GM23338 (cell line): ENCODE measurements at places on chromosomes 7 and 10. TPM values are rescaled to one million over a fixed set of nuclear protein-coding genes. Genes with fewer than 3 reads are reported as not detected.
A peak's percentile ranks its signal among the peaks of the same experiment; 100 is the strongest.

- DNase-seq, result no peak
These were observed 312.4 kb downstream of the KCNMA1 start for GRCh38 chr10:77325233-77325537.

GRCh38 chr7:1943933-1944618, 274.0 kb downstream of the ELFN1 start:
- peak; percentile 53 for DNase-seq

GRCh38 chr10:119263951-119264617, 56.7 kb downstream of the GRK5 start:
- DNase-seq, result no peak

GRCh38 chr7:2181077-2181854, 51.5 kb downstream of the MAD1L1 start:
- DNase-seq, result no peak

GRCh38 chr10:50600286-50600685, 23.5 kb downstream of the SGMS1 start:
- DNase-seq, result no peak

- no peak for DNase-seq
These were observed 110.0 kb upstream of the SFMBT2 start for GRCh38 chr10:7520507-7521485.

GRCh38 chr7:106589198-106589879, 71.6 kb downstream of the CCDC71L start:
- DNase-seq, result no peak

DNA sequence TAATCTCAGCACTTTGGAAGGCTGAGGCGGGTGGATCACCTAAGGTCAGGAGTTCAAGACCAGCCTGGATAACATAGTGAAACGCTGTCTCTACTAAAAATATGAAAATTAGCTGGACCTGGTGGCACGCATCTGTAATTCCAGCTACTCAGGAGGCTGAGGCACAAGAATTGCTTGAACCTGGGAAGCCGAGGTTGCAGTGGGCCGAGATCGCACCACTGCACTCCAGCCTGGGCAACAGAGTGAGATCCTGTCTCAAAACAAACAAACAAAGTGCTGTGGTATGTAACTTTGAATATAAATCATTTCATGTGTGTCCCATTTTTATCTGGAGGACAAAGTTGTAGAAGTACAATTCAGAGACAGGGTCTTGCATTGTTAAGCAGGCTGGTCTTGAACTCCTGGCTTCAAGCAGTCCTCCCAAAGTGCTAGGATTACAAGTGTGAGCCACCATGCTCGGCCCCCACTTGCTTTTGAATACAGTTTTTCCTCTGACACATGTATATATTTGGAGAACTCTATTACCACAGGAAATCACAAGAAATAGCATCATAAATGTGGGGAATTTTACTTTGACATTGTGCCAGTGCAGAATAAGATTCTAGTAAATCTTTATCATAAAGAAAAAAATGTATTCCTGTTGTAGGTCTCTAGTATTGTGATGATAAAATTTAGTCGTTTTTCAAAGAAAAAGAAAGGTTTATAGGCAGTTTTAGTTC, 32.6 kb downstream of the PTPN12 start:
- DNase-seq, result no peak

GRCh38 chr7:82029236-82029913, 259.5 kb upstream of the HGF start:
- DNase-seq, result no peak

GRCh38 chr7:70215491-70215890, 617.2 kb downstream of the AUTS2 start:
- DNase-seq, result no peak

The PKD2L1 gene
- not detected in 2 replicates for polyA plus RNA-seq

The SEMA4G gene
- polyA plus RNA-seq, result 5.3 and 6.3 TPM in 2 replicates

The WDR86 gene
- polyA plus RNA-seq, result 7.1 and 9.1 TPM in 2 replicates

The CCL26 gene
- polyA plus RNA-seq, result 17.5 and 18.4 TPM in 2 replicates

The FAM13C gene
- 0.94 and 2.1 TPM in 2 replicates for polyA plus RNA-seq

The NME8 gene
- 0.83 and 1.3 TPM in 2 replicates for polyA plus RNA-seq
